ENCODE measurements at places on chromosomes 11 and 22. TPM values are rescaled to one million over a fixed set of nuclear protein-coding genes. Genes with fewer than 3 reads are reported as not detected.

GRCh38 chr22:27561286-27561904, 240.2 kb downstream of the MN1 start:
- no peaks in the 10 kb centered on the region for H3K36me3 ChIP-seq
- DNase-seq: no peak
- no peak overlapping the region for H3K27ac ChIP-seq
- no peaks in the 10 kb centered on the region for H3K4me1 ChIP-seq

DNA sequence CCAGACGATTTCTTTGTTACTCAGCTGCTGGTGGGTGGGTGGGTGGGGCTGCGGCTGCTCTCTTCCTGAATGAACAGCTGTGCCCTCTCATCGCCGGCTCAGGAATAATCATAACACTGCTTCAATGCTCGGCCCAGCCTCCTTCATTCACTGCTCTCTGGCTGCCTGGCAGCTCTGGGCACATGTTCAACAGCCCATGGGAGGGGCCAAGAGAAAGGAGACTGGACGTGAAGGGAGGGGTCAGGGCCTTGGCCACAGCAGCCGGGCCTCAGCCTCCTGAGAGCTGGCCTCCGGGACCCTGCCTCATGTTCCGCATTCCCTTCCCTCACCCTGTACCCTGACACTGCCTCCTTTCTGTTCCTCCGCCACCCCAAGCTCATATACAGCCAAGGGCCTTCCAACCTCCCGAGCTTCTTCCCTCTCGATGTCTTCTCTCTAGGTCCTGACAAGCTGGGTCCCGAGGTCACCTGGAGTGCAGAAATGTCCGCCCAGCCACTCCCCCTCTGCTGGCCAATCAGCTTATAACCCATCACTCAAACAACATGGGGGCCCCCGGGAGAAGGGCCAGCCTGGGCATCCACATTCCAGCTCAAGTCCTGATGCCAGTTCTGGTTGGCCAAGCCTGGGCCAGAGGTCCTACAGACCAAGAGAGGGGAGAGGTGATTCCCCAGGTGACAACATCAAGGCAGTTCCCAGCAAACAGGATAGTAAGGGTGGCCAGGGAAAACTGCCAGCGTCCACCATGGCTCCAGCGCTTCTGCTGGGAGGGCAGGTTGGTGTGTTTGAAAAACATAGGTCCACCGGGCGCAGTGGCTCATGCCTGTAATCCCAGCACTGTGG, 3.2 kb upstream of the CSDC2 start:
- no peak overlapping the region for H3K4me3 ChIP-seq
- no peak overlapping the region for H3K27ac ChIP-seq
- peaks cover 55% of the 10 kb centered on the region for H3K27me3 ChIP-seq
- H3K4me1 ChIP-seq: no peaks in the 10 kb centered on the region

GRCh38 chr11:105073456-105074165, 28.5 kb upstream of the CARD16 start:
- no peak overlapping the region for H3K27ac ChIP-seq
- H3K4me3 ChIP-seq: no peak overlapping the region
- DNase-seq: no peak
- H3K36me3 ChIP-seq: peaks cover 8% of the 10 kb centered on the region
- peaks cover 17% of the 10 kb centered on the region for H3K4me1 ChIP-seq
- H3K27me3 ChIP-seq: peaks cover 4% of the 10 kb centered on the region

DNA sequence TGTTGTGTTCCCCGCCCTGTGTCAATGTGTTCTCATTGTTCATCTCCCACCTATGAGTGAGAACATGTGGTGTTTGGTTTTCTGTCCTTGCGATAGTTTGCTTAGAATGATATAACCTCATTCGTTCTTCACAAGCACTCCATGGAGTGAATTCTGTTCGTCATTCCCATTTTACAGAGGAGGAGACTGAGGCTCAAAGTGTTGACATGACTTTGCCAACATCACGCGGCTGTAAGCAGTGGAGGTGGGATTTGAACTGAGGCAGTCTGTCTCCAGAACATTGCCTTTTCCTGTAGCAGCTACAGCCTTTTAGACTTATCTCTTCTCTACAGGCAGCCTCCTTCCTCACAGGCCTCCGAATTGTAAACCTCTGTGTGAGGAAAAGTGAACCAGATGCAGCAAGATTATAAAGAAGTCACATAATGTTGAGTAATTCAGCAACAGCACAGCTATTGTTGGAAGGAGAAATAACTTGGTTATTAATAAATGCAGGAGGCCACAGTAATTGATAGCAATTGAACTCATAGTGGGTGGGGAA, 74.6 kb downstream of the MYO18B start:
- no peak overlapping the region for H3K4me3 ChIP-seq
- no peak overlapping the region for H3K27ac ChIP-seq
- H3K4me1 ChIP-seq: no peaks in the 10 kb centered on the region
- H3K27me3 ChIP-seq: peaks cover 17% of the 10 kb centered on the region

DNA sequence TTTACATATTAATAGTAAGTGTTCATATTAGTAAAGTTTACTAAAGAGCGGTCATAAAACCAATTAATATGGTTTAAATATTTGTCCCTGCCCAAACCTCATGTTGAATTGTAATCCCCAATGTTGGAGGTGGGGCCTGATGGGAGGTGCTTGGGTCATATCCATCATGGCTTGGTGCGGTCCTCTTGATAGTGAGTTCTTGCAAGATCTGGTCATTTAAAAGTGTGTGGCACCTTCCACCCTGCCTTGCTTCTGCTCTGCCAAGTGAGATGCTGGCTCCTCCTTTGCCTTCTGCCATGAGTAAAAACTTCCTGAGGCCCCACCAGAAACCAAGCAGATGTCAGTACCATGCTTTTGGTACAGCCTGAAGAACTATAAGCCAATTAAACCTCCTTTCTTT, 54.8 kb upstream of the OLFML1 start:
- H3K36me3 ChIP-seq: no peaks in the 10 kb centered on the region
- DNase-seq: no peak
- peaks cover 6% of the 10 kb centered on the region for H3K27me3 ChIP-seq
- H3K4me1 ChIP-seq: no peaks in the 10 kb centered on the region
- H3K27ac ChIP-seq: no peak overlapping the region

GRCh38 chr22:22362936-22363335, 118.3 kb downstream of the VPREB1 start:
- H3K27me3 ChIP-seq: peaks cover 44% of the 10 kb centered on the region
- no peak overlapping the region for H3K4me3 ChIP-seq
- no peak for DNase-seq
- H3K36me3 ChIP-seq: no peaks in the 10 kb centered on the region

Gene LSP1
- total RNA-seq: 438 TPM

Gene GNG3
- total RNA-seq: not detected

Gene KCNK7
- total RNA-seq: 0.96 TPM

All from activated naive CD8-positive, alpha-beta T cell treated with anti-CD3 and anti-CD28 coated beads, Interleukin-2, amount 10 ng/mL, durations not matched to agents 7 days and 5 days (primary cell).